ENCODE measurements at places on chromosomes 3 and 15.

- no peak for DNase-seq
Measured at GRCh38 chr3:31624083-31624709, 91.5 kb downstream of the STT3B start.

GRCh38 chr3:136632625-136633081 lies 119.5 kb downstream of the STAG1 start:
- no peak for DNase-seq

DNA sequence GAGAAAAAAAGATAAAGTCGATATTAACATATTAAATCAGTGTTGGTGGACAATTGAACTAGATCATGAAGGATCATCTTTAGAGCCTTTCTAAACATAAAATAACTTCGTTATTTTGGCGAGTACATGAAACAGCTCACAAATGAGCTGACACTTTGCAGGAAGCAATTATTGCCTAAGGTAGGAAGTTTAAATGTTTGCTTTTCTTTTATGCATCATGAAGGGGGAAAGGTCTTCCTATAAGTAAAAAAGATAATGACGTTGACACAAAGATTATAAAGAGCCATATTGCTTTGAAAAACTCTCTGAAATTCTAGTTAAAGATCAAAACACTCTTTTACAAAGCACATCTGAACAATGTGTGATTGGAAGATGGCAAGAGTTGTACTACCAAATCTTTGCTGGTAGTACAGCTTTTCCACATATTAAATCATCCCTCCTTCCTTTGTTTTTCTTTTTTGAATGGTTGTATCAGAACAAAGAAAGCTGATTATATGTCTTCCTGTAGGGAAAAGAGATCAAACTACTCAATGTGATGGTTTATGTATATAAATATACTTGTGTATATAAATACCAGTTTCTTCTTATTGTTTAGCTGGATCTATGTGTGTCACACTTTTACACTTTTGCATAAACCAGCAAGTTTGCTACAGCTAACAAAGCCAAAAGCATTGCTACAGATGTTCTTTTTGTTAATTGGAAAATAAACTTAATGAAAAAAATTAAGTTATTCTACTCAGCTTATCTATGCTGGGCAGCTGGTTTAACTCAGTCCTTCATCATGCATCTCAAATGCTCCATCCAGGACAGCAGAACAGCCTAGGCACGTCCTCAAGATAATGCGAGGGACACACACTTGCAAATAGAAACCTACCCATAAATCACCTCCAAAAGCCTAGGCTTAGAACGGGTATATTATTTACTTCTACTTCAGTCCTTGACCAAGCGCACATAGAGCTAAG lies 850.8 kb upstream of the ROBO1 start:
- no peak for DNase-seq

DNA sequence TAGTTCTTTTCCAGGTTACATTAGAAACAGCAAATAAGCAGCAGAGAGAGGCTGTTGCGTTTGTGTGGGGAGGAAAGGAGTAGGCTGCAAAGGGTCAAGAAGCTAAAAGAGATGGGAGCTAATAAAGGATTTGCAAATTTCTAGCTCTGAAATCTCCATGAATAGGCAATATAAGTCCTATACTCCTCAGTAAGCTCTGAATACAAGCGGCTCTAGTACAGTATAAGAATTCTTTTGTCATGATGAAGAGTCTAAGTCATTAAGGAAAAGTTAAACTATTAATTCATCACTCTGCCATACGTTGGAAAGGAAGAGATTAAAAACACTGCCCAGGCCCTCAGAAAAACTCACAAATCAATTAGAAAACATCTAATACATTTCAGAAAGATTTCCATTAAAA lies 59.3 kb downstream of the CEP152 start:
- DNase-seq = no peak

GRCh38 chr3:68802111-68802870 lies 130.1 kb downstream of the TAFA4 start:
- DNase-seq = no peak

DNA sequence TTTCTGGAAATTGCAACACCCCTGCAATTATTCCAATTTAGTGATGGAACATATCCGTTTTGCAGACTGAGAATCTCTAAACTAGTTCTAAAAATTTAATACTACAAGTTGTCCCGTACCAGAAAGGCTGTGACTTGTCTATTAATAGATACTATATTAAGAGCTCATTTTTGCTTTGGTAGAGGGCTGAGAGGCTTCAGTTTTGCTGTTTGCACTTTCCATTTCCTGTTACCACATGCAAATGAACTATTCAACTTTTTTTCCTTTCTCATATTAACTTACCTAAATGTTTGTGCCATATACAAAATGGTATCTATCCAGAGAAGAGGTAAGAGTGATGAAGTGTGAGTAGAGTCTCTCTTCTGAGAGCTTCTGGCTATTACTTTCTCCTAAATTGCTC lies 101.5 kb upstream of the CRBN start:
- DNase-seq = no peak

DNA sequence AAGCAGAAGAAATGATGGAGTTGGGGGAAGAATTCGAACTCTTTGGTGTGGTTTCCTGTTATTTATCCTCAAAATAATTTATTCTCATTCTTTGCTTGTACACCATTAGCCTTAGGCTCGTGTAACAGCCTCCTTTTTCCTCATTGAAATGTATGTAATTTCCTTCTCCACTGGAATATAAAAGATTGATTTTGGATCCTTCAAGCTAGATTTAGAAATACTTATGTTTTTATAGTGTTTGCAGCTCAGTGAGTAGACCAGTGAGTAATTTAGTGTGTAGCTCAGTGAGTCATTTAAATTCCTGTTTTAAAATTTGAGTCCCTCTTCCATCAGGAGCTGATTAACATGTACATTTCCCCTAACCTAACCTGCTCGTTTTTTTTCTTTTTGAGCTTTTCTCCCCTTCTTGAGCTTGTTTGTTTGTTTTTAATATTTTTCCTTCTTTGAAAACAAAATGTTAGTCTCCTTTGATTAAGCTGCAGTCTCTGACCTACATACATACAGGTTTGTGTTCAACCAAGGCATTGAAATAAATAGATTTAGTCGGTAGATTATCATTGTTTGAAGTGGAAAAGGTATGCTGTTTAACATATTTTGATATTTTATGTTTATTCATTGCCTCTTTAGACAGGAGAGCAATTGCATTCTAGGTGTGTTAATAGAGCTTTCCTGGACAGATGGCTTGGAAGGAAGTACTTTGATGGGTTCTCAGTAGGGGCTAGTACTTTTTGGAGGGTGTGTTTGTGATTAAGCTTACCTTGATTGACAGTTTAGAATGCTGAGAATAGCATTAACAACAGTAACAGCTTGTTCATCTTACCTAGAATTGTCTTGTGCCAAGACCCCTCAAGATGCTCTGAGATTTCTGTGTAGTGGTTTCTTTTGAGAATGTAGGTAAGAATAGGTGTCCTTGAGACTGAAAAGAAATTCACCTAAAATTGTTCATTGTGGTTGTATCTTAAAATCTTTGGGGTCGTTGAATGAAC lies 5.9 kb downstream of the USP3 start:
- DNase-seq = no peak

GRCh38 chr3:159882790-159883779 lies 105.5 kb upstream of the IL12A start:
- no peak for DNase-seq

GRCh38 chr3:128297401-128298138 lies 144.3 kb downstream of the EEFSEC start:
- no peak for DNase-seq

- DNase-seq = no peak
Measured at GRCh38 chr3:126308394-126309125, 48.6 kb downstream of the KLF15 start.

Measured in stimulated activated CD4-positive, alpha-beta T cell treated with anti-CD3 and anti-CD28 coated beads, Interleukin-15, amount 100 ng/mL, for 48 hours (primary cell).